ENCODE measurements at places on chromosomes 4 and X.

GRCh38 chrX:65926095-65927019, 113.5 kb downstream of the VSIG4 start:
- DNase-seq: no peak

DNA sequence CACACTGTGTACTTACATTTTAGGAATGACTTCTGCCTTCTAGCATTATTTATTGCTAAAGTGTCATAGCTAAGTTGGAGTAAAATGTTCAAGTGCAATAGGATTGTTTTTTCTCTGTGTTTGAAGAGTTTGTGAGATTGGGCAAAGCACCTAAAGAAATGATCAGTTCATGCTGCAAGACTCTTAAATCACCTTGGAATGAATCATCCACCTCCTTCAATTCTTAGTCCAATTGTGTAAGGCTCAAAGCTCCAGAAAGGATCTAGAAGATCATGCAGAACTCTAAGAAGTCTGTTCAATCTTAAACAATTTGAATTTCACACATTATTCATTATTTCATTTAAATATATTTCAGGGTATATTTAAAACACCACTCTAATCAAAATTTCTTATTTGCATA, 137.1 kb downstream of the AMELX start:
- no peak for DNase-seq

DNA sequence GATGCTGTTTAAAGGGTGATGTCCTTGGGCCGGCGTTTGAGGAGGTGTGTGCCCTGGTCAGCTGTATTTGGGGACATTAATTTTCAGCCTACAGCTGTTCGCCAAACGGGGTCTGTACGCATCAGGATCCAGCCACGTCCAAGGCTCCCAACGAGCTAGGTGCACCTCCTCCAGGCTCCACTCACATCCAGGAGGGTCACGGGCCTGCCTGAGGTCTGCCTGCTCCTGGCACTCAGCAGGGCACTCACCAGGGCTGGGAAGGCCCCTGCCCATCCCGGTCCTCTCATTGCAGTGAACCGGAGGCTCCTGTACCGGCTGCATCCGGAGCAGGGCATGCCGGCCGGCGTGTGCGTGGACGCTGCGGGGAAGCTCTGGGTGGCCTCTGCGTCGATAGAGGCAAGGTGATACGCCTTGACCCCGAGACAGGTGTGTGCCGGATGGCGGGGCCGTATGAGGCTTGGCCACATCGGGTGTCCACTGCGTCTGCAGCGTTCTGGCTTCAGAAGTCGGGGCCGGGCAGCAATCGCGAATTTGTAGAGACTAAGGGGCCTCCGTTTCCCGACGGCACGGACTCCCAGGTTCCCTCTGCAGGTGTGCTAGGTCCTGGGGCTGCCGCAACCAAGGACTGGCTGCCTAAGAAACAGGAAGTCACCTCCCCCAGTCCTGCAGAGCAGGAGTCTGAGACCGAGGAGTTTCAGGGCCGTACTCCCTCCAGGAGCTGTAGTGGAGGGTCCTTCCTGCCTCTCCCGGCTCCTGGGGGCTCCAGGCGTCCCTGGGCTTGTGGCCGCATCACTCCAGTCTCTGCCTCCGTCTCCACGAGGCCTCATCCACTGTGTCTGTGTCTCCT, 27.5 kb upstream of the PLCXD1 start:
- peak; percentile 69 for DNase-seq

DNA sequence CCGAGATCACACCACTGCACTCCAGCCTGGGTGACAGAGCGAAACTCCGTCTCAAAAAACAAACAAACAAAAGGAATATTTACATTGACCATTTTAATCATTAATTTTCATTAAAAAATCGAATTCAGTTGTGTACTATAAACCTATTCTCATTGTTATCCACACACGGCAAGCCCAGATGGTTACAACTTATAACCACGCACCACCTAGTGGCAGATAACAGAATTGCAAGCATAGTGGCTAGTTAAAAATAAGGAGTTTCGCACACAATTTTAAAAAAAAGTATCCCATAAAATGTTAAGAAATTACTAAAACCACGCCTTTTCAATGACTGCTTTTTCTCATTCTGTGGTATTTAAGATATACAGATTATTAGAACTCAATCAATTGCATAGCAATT, 25.4 kb downstream of the MBNL3 start:
- DNase-seq: no peak

GRCh38 chr4:73340917-73341316, 63.2 kb upstream of the ALB start:
- DNase-seq: no peak

- no peak for DNase-seq
These were observed 25.2 kb upstream of the PTTG2 start for GRCh38 chr4:37935026-37935425.

- DNase-seq: no peak
These were observed 62.5 kb downstream of the NDNF start for GRCh38 chr4:121009578-121010478.

GRCh38 chrX:71991164-71991563, 80.5 kb downstream of the NHSL2 start:
- DNase-seq: no peak

GRCh38 chr4:142549726-142550463, 296.2 kb downstream of the INPP4B start:
- DNase-seq: no peak

DNA sequence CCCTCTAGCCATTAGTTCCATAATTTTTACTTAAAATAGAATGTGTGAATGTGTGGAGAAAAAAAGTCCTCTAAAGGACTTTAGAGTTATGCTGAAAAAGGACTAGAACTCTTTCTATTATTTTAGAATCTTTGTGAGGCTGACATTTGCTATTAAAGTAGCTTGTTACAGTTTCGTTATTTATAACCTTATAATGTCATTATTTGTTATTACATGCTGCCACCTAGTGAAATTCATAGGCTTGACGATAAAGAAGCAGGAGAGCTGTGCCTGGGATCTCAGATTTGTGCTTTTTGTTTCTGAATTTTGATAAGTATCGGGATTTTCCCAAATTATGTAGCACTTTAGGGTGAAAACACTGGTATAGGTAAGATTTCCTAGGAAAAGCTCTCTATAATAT, 38.5 kb upstream of the TAPT1 start:
- DNase-seq: no peak

DNA sequence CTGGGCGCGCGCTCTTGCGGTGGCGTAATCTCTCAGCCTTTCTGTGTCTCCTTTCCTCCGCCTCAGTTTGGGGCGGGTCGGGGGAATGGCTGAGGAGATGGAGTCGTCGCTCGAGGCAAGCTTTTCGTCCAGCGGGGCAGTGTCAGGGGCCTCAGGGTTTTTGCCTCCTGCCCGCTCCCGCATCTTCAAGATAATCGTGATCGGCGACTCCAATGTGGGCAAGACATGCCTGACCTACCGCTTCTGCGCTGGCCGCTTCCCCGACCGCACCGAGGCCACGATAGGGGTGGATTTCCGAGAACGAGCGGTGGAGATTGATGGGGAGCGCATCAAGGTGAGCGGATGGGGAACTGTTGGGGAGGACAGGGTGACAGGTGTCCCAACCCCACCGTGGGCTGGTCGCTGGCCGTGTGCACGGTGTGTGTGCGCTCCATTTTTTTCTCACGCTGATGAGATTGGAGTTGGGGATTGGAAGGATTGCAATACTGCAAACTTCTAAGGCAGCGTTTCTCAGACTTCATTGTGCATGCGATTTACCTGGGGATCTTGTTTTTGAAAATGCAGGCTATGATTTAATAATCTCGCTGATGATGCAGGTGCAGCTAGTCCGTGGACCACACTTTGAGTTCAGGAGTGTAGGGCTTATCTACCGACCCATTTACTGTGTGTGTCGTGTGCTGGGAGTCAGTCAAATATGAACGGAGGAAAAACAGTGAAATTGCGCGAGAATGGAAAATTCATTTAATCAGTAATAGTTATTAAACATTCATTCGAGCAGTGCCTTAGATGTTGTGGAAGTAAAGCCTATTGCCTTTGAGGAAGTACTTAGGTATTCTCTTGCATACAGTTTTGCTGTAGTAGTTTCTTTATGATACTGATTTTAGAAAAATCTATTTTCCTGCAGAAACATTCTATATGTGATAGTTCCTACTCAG, at the start of gene RAB33B:
Gene RAB33B, plus strand, starts transcription at position 11 of the 935 bp plus-strand sequence. Its CDS starts 75 bp downstream, at position 86.
- DNase-seq: no peak

- DNase-seq: peak; percentile 40
These were observed 45.2 kb downstream of the C4orf50 start for GRCh38 chr4:5973033-5973432.

DNA sequence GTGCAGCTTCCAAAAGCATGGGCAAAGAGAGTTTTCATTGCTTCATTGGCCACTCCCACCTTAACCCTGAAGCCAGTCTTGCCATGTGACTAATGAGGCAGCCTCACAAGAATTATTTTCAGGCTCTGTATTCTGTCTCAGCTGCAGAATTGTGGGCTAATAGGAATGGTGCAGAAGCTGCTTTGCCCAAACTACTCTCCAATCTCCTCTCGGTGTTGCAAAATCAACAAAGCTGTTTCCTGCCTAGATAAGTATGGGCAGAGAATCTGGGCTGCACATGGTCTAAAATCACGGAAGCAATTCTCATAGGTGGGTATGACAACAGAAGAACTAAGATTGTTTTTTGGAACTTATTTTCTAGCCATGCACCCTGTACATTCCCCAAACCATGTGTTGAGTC, 31.4 kb downstream of the PPP1R2C start:
- DNase-seq: no peak

- no peak for DNase-seq
These were observed 39.8 kb downstream of the IL15 start for GRCh38 chr4:141676087-141676670.

DNA sequence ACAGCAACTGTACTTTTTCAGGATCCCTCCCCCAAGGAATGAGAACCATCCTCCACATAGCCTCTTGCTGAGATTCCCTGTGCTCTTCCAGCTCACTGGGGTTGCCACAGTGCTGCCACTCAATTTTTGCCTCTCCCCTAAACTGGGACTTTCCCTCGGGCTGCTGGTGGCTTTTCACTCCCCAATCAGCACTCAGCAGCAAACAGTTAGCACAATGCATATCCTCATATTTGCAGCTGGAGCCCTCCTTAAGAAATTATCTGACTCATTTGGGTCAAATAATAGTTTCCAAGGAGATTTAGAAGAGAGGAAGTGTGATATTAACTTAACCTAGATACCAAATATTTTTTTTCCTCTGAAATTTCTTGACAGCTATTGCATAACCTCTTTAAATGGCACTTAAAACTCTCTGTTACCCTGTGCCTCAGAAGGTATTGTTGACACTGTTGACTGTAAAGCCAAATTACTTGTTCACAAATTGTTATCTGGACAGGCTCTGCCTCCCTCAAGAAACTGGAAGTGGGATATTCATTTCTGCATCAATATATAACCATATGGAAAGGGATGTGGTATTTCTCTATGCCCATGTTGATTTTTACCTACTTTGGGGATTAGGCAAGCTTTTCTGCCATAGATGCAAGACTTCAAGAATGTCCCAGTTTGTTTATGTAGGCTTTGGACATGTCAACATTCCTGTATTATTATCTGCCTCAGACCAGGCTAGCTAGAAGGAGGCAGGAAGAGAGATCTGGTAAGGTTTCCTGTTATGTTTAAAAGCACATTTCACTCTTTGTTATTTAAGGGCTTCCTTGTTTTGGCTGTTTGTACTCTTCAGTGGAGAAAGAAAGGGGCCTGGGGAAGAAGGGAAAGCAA, 58.0 kb downstream of the SEPTIN11 start:
- no peak for DNase-seq

DNA sequence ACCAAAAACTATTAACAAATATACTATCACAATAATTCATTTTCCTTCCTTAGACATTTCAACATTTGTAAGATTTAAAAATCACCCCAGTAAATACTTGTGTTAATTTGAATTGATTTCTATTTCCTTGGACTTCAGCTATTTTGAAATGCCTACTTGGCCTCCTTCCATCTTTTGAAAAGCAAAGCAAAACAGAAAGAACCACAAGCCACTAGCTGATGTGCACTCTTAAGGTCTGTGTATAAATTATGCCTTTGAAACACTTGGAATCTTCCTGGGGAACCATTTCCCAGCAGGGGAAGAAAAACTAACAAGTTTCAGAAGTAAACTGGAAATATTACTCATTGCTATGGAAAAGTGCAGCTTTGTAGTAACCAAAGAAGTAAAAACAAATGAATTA, 139.8 kb downstream of the CLCN4 start:
- no peak for DNase-seq

DNA sequence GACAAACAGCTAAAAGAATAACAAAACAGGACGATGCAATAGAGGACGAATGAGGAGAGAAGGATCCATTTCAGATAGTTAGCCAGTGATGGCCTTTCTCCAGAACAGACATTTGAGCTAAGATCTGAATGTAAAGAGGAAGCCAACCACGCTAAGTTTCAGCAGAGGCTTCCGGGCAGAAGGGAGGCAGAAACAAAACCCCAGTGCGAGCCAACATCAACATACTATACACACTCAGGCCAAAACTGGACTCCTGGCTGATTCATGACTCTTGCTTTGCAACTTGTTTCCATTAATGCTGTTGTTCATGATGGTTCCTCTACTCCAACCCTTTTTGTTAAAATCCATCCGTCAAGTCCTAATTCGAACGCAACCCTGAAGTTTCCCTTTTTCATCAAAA, 730.3 kb downstream of the TRIML1 start:
- no peak for DNase-seq

DNA sequence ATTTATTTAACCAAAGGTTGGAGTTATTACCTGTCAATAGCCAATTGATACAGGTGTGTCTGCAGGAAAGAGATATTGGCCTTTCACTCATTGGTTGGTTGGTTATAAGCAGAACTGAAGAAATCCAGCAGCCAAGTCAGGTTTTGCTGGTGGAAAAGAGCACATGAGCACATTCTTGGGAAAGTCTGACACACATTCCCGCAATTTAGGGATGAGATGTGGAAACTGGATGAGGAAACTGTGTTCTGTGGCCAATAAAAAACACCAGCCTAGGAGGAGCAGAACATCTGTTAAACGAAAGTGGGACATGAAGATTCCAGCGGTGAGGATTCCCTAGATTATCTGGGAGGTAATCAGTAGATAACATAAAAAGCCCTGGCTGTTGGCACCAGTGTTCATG, 567.4 kb upstream of the CPEB2 start:
- no peak for DNase-seq

- DNase-seq: no peak
These were observed 47.6 kb downstream of the CRMP1 start for GRCh38 chr4:5845035-5845905.

DNA sequence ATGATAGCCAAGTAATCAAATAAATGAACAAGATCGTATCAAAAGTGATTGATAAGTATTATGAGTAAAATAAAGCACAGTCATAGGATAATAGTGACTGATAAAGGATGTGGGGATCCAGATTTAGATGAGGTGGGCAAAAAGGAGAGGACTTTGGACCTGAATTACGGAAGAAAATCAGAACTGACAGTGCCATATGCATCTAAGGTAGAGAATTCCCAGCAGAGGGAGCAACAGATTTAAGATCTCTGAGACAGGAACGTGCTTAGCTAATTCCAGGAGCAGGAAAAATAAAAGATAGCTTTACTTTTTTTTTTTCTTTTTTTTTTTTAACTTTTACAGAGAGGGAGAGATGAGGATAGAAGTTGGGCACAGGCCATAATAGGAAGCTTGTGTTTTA, 189.9 kb downstream of the NWD2 start:
- no peak for DNase-seq

GRCh38 chrX:150411656-150412055, 48.5 kb downstream of the MAMLD1 start:
- no peak for DNase-seq

Data from coronary artery (tissue), 2 donors.